ENCODE measurements at places on chromosomes 6 and 20.
A peak's percentile ranks its signal among the peaks of the same experiment; 100 is the strongest.

- no peak for DNase-seq
These were observed 31.0 kb downstream of the SIRPA start for GRCh38 chr20:1926237-1926636.

DNA sequence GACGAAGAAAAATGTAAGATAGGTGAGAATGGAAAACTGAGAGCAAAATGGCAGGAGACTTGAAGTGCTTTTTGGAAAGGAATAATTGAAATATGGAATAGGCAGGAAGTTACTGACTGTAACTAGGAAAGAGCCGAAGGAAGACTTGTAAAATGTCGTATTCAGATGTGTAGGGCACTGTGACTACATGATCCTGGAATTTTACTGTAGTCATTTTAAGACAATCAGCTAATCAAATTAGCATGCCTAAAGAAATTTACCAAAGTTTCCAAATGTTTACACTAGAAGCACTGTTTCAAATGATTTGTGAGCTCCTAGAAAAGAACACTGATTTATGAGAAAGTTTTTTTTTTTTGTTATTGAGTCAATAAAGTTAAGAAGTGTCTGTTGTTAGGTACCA lies 21.2 kb upstream of the ADIG start:
- no peak for DNase-seq

DNA sequence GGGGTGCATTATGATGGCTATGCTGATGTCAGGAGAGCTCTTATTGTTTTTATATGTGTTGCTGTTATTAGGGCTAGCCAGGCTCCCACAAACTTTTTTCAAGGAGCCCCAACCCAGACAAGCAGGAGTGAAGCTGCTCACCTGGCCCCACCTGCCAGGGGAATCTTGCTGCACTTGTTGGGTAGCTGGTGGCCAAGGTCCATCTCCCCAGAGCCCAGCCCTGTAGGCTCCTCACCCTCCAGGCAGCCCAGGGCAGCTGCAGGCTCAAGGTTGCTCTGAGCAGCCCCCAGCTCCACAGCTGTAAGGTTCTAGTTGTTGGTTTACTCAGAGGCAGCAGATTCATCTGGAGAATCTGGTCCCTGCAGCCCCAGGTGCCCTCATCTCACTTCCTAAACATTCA lies 46.8 kb upstream of the SIRPA start:
- no peak for DNase-seq

GRCh38 chr6:2658788-2659187 lies 91.9 kb downstream of the MYLK4 start:
- no peak for DNase-seq

DNA sequence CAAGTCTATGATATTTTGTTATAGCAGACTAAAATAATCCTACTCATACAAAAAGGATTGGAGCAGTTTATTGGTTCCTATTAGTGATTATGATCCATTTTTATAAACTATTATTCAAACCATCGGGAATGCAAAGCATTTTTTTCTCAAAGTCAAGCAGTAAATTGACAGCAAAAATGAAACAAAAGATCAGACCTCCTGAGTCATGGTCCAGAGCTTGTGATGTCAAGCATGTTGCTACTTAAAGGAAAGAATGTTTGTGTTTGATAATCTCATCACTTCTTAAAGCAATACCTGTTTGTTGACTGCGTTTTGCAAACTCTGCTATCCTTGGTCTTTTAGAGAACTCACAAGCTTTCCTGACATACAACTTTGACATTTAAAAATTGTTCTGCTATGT lies 204.4 kb downstream of the SAMD5 start:
- DNase-seq: no peak

GRCh38 chr20:44187772-44188709 lies 1.1 kb upstream of the JPH2 start:
- DNase-seq: no peak

GRCh38 chr6:146582857-146583256 lies 15.9 kb upstream of the ADGB start:
- DNase-seq: no peak

GRCh38 chr6:157240059-157240959 lies 83.0 kb downstream of the TMEM242 start:
- DNase-seq: peak; percentile 7

DNA sequence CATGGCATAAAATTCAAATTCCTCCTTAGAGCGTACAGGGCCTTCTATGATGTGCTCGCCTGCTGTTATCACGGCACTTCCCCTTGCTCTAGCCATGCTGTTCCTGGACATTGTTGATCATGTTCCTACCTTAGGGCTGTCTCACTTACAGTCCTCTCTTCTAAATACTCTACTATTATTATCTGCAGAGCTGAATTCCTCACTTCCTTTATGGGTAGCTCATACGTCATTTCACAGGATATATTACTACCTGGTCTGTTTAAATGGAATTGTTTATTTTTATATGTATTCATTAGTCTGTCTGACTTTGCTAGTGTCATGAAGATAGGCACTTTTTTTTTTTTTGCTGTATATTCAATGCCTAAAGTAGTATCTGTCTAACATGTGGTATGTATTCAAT lies 94.7 kb upstream of the FLRT3 start:
- DNase-seq: no peak

DNA sequence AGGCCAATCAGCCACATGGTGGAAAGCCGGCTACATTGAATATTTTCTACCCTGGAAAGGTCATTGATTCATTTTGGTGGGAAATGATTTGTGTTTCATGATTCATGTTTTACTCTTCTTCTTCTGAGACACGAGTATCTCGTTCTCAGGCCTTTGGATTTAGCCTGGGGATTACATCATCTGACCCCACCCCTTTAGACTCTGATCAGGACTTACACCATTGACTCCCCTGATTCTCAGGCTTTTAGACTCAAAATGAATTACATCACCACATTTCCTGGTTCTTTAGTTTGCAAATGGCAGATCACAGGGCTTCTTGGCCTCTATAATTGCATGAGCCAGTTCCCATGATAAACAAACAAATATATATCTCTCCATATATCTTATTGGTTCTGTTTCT lies 228.8 kb downstream of the ADGRG6 start:
- DNase-seq: no peak

DNA sequence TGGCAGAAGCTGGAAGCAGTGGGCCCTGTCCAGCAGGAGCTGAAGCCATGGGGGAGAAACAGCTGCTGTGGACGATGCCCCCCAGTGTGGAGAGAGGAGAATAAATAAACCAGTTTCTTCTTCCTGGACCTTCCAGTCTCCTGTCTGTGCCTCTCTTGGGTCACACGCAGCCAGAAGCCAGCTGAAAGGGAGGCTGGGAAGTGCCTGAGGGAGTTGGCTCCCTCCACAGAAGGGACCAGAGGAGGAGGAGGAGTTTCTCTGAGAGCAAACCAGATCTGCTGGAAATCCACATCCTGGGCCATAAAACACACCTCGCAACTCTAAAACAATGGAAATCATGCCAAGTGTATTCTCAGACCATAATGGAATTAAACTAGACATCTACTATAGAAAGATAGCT lies 577.0 kb downstream of the CDH26 start:
- no peak for DNase-seq

DNA sequence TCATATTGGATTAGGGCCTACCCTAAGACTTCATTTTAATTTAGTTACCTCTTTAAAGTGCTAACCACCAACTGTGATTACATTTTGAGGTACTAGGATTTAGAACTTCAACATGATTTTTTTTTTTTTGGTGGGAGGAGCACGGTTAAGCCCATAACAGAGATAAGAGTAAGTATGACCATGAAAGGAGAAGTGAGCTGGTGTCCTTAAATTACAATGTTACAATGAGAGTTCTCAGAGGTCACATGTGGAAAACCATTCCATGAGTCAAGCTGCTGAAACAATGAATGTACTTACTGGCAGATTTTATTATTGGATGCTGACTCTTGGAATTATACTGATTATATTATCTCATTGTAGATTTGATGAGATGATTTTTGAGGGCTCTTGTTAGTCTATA lies 779.3 kb upstream of the CITED2 start:
- DNase-seq: no peak

DNA sequence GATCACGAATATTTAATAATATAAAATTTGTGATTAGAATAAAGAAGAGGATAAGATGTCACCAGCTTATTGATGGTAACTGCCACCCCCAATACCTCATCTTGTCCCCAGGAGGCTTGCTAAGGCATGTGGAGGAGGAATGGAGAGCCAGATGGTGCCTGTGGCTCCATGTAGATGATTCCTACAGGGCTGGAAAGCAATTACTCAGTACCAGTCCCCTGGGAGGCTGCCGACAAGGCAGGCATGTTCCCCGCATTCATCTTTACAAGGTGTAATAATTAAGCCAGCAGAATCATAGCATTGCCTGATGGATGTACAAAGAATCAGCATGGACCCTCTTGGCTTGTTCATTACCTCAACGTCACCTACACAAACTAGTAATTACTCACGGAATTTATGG lies 155.3 kb downstream of the PLCB1 start:
- no peak for DNase-seq

- DNase-seq: no peak
These were observed at the start of gene NKX2-4 for GRCh38 chr20:21397341-21398108. Gene NKX2-4, minus strand, starts transcription at chr20:21397526. Its CDS starts 127 bp downstream, at chr20:21397399.

DNA sequence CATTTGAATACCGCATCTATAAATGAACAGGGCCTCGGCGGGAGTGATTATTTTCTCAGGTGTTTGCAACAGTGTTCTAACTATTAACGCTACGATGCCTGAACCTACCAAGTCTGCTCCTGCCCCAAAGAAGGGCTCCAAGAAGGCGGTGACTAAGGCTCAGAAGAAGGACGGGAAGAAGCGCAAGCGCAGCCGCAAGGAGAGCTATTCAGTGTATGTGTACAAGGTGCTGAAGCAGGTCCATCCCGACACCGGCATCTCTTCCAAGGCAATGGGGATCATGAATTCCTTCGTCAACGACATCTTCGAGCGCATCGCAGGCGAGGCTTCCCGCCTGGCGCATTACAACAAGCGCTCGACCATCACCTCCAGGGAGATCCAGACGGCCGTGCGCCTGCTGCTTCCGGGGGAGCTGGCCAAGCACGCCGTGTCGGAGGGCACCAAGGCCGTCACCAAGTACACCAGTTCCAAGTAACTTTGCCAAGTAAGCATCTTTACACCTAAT lies 70.9 kb downstream of the HFE start:
- DNase-seq: peak; percentile 59

- DNase-seq: no peak
These were observed 29.8 kb upstream of the TBC1D20 start for GRCh38 chr20:492159-492558.

DNA sequence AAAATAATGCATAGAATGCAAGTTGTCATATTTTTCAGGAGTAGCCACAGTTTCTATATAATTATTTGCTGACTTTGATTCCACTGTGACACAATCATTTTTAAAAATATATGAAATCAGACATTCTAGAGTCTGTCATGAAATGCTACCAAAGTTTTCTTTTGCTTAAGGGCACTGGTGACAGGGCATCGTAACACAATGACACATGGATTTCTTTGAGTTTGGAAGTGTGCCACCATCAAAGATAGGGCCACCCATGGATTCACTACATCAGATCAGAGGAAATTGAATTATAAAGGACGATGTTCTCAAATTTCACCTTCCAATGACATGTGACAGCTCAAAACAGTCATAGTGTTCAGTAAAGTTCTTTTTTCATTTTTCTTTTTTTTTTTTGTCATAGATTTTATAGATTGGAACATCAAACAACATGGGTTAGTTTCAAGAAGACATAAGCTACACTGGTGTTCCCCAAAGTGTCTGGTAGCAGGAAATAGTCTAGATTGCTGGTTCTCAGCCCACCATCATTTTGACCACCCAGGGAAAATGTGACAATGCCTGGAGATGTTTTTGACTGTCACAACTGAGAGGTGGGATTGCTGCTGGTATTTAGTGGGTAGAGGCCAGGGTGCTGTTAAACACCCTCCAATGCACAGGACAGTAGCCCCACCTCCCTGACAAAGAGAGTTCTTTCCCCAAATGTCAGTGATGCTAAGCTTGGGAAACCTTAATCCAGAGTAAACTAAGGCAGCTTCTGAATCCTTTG lies 123.8 kb upstream of the DOK5 start:
- no peak for DNase-seq

DNA sequence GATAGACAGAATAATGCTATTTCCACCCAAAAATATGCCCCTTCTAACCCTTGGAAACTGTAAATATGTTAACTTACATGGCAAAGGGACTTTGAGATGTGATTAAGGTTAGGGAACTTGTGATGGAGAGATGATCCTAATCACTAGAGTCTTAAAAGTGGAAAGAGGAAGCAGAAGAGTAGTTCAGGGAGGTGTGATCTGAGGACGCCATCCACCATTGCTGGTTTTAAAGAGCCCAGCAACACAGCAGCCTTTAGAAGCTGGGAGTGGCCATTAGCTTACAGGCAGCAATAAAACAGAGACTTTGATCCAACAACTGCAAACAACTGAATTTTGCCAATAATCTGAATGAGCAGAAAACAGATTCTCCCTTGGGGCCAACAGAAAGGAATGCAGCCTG lies 30.6 kb downstream of the ZNF311 start:
- no peak for DNase-seq

DNA sequence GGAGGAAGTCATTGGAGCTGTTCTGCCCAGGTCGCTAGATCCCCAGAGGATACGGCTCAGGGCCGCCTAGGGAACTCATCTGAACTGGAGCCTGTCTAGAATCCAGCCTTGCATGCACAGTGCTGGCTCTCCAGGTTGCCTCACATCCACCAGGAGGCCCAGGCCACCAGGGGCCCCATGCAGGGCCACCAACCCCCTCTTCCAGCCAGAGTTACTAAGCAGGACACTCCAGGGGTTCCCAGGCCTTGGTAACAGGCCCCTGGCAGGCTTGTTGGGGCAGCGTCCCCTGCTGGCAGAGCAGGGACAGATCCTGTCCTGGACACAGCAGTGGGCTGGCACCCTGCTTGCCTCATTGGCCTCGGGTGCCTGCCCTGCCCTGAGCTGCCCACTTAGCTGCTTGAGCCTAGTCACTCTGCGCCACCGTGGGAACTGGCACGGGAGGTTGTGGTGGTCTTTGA lies 35.3 kb downstream of the EFCAB8 start:
- no peak for DNase-seq

DNA sequence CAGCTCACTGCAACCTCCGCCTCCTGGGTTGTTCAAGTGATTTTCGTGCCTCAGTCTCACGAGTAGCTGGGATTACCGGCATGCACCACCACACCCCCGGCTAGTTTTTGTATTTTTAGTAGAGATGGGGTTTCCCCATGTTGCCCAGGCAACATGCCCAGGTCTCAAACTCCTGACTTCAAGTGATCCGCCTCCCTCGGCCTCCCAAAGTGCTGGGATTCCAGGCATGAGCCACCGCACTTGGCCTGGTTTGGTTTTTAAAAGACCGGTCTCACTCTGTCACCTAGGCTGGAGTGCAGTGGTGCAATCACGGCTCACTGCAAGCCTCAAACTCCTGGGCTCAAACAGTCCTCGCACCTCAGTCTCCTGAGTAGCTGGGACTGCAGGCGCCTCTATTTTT lies 40.1 kb downstream of the VSTM2L start:
- no peak for DNase-seq

GRCh38 chr6:131629651-131630050 lies 1.6 kb upstream of the MED23 start:
- DNase-seq: no peak
